RKO (cell line): ENCODE measurements at places on chromosomes 6 and 20.
A peak's percentile ranks its signal among the peaks of the same experiment; 100 is the strongest.

DNA sequence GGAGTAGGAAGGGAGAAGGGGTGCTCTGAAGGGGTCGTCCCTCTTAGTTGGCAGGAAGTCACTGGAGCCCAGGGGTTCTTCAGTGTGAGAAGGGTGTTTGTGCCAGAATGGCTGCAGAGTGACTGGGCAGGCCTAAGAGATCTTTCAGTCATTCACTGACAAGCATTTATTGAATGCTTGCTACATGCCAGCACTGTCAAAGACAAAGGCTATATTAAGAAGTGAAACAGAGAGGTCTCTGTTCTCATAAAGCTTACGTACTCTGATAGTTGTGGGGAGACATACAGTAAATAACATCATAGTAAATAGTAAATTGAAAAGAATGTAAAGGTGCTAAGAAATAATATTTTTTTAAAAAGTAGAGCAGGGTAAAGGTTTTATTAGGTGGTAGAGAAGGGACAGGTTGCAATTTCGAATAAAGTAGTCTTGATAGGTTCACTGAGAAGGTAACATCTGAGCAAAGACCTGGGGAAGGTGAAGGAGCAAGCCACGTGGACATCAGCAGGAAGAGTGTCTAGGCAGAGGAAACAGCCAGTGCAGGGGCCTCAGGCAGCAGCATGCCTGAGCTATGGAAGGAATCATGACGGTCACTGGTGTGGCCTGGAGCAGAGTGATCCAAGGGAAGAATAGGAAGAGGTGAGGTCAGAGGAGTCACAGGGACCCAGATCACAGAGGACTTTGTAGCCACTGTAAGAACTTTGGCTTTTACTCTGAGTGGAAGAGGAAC, 36.3 kb upstream of the RNF8 start:
- no peak for DNase-seq

- no peak for DNase-seq
Measured at GRCh38 chr6:112286010-112286409, 31.6 kb upstream of the LAMA4 start.

- DNase-seq: no peak
Measured at GRCh38 chr20:4187147-4187546, 171.8 kb upstream of the RNF24 start.

- no peak for DNase-seq
Measured at GRCh38 chr20:41278936-41279335, 38.6 kb downstream of the ZHX3 start.

DNA sequence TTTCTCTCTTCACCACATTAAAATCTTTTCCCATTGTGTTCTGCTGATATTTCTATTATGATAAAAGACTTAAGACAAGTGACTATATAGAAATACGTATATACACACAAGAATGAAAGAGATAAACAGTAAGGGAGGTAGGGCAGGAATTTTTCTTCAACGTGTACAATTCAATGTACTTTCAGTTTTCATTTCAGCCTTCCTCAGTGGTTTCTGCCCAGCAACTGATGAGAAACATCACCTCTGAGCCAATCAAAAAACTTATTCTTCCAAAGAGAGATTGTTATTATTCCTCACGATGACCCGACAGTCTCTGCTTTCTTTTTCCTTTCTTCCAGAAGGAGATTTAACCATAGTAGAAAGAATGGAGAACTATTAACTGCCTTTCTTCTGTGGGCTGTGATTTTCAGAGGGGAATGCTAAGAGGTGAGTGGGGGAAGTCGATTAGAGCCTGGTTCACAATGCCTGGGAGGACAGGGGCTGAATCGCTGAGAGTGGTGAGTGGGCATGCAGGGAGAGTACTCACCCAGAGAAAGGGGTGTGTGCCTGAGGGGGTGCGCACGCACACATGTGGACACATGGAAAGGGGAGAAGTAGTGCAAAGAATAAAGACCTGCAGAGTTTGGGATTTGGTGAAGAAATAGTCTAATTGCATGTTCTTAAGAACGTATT, at the start of gene BTN3A1:
BTN3A1 (plus strand) TSS at position 289 of the 672 bp plus-strand sequence. CDS start 3,289 bp downstream, outside the sequence.
- DNase-seq: peak; percentile 85

- peak; percentile 9 for DNase-seq
Measured at GRCh38 chr6:50610562-50610961, 102.8 kb upstream of the TFAP2D start.

DNA sequence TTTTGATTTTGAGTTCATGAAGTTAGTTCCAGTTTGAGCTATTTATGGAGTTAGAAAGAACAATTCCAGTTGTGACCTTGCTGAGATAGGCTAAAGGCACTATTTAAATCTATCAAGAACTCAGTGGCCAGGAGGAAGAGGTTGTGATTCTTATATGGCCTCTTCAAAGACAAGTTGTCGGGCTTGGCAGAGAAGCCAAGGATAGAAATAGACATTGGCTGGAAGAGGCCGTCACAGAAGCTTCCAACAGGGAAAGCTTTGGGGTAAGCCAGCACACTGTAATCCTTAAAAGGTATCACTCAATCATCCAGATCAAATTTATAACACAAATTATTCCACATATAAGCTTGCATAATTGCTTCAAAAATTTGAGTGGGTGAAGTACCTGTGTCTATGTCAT, 286.1 kb downstream of the SYNE1 start:
- no peak for DNase-seq

DNA sequence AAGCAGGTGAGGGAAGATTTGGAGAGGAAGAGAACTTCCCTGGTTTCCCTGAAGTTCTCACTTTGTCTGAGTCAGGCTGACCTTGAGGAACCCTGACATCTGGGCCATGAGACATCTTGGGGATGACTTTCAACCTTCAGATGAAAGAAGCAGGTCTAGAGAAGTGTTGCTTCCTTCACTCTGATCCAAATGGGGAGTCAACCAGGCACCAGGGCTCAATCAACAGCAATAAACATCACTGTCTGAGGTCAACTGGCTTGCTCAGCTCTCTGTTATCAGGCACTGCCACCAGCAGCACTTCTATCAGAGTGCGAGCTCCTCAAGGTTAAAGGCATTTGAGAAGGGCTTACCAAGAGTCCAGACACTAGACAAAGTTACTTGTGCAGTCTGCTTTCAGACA, 6.3 kb downstream of the ACOT8 start:
- DNase-seq: no peak

- DNase-seq: no peak
Measured at GRCh38 chr6:12369781-12370262, 79.7 kb downstream of the EDN1 start.

DNA sequence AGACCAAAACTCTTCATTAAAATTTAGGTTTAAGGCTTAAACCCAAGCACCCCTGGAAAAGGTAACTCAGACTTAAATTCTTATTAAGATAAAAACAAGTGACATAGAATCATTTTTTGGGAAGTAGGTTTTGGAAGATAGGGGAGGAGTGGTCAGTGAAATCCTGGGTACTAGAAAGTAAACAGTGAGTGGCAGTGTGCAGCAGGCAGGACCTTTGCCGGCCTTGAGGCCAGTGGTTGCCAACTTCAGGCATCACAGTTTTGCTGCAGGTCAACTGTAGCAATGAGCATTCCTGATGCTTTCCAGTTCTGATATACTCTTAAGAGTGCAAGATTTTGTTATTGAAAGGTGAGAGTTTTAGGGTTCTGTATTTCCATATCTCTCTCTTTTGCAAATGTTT, 69.3 kb upstream of the SUPT3H start:
- no peak for DNase-seq

DNA sequence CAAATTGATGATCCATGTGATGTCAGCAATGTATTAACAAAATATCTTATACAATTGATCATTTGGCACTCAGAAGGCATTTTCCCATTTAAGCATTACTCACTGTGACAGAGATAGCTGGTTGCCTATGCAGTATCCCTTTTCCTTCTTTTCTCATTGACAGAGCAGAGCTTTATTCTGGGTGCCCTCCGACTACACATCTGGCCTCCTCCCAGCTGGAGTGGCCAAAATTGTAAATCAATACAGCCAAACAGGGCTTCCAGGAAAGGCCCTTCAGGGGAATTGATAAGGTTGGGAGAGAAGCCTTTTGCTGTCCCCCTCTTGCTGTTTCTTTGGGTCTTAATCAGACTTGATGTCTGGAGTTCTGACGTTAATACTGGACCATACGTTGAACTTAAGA, 9.6 kb upstream of the BLOC1S5 start:
- no peak for DNase-seq

DNA sequence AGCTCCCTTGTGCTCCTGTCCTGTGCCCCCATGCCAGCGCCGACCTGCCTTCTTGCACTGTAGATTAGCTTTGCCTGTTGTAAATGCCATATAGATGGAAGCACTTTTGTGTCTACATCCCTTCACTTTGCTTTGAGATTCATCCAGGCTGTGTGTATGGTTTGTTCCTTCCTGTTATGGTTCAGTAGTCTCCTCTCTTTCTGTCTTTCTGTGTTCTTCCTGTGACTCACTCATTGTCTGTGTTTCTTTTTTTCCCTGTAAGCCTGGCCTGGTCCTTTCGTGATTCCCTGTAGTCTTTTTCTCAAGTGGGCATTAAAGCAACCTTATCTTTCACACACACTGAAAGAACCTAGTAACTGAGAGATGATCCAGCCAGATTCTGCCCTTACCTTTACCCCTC, 66.6 kb downstream of the JARID2 start:
- DNase-seq: no peak
